ENCODE measurements at places on chromosomes 3 and 15.

DNA sequence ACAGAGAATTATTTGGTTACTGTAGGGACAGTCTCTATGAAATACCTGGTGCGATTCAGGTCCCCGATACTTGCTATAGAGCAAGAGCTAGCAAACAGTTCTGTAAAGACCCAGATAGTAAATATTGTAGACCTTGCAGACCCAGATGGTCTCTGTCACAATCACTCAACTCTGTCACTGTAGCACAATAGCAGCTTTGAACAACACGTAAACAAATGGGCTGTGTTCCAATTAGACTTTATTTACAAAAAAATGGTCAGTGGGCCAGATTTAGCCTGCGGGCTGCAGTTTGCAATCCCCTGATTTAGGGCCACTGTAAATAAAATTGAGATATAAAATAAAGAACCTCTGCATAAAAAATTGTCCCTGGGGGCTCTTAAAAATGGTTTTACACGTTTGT lies 127.7 kb downstream of the SV2B start:
- DNase-seq = no peak

- DNase-seq = peak; percentile 49
Observed at GRCh38 chr3:45553469-45553974, 41.0 kb upstream of the LIMD1 start.

GRCh38 chr15:25181293-25182097 lies 226.7 kb downstream of the SNRPN start:
- no peak for DNase-seq

DNA sequence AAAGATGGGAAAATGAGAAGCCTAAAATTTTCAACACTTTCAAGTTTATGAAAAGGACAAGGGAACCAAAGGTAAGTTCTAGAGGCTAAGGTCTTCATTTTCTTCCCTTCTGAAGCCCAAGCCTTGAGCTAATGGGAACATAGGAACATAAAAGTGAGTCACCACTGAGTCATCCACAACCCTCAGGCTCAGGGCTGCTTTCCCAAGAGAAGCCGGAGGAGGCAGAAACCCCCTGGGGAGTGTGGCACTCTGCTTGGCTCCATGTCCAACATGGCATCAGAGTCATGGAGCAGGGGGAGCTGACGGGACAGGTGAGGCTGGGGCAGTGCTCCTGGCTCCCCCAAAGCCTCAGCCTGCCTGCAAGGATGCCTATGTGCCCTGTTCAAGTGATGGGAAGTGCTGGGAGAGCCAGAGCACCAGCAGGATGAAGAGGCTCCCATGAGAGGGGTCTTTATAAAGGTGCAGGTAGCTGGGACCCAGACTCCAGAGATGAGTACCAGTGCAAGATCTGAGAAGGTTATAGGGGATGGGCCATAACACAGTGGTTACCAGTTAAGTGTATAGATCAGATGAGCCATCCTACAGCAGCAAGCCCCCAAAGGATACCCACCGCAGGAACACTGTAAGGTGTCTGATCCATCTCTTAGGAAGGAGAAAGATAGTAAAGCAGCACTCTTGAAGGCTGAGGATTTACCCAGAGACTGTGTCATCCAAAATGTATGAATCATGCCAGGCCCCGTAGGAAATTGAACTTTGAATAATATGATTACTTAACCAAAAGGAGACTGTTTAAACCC lies 31.8 kb upstream of the RYR3 start:
- DNase-seq = no peak

DNA sequence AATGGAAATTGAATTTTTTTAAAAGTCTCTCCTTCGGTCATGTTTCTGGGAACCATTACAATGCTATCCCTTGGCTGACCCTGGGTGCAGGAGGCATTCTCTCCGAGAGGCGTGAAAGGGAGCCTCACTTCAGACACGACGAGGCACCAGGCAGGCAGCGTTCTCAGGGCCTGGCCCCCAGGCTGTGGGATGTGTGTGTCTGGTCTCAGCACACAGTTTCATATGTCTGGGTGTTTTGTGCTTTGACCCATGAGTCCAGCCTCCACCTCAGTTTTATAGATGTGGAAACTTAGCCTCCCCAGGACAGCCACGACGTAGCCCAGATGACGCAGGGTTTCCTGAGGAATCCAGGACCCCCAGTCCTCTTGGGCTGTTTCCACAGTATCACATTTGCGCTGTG lies 34.0 kb downstream of the FGD5 start:
- no peak for DNase-seq

DNA sequence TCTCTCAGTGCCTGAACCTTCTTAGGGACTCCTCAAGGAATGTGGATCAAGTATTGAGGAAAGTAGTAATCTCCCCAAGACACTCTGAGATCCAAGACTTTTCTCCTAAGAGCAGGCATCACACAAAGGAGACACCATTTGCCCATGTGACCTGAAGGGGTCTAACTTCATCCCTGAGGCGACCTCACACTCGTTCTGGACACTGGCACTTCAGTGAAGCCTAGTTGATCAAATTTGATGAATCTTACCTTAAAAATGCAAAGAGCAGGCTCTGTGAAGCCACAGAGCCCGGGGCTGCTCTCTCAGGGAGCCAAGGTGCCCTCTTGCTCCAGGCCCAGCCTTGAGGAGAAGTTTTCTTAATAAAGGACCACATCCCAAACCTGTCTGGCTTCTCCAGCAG lies 64.3 kb downstream of the SCN11A start:
- DNase-seq = no peak

DNA sequence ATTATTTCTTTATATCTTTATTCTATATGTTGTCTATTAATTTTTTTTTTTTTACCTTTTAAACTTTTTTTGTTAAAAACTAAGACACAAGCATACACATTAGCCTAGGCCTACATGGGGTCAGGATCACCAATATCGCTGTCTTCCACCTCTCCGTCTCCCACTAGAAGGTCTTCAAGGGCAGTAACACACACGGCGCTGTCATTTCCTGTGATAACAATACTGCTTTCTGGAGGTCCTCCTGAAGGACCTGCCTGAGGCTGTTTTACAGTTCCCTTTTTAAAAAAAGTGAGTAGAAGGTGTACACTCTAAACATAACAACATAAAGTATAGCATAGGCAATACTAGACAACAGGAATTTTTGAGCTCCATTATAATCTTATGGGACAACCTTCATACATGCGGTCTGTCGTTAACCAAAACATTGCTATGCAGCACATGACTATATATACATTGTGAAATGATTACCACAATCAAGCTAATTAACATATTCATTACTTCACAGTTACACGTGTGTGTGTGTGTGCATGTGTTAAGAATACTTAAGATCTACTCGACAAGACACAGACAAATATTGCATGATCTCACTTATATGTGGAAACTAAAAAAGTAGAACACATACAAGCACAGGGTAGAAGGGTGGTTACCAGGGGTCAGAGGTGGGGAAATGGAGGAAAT lies 20.8 kb downstream of the RAB6B start:
- no peak for DNase-seq

DNA sequence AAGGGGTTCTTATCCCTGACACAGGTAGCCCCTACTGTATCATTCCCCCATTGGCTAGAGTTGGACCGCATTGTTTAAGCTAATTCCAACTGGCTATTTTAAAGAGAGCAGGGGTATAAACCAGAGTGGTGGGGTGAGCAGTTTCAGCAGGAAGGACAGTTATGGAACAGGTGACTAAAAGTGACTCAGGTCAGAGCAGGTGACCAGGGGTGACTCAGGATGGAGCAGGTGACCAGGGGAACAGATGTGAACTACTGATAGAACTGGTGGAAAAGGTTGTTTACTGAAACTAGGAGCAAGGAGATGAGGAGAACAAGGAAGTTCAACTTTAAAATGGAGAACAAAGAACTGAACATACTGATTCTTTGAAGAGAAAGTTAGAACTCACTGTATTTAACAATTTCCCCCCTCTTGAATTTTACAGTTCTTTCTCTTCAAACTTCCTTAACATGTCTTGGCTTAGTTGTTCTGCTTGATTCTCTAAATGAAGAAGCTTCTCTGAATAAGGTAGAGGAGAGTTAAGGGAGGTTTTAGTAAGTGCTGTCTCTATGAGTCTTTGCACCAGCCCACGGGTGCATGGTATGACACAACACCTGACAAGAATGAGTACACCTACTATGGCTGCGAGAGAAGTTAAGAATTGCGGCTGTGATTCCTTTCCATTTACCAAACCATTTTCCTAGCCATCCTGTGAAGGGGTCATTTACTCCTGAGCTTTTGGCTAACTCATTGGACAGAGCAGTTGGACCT lies 83.4 kb upstream of the WNT7A start:
- DNase-seq = no peak

DNA sequence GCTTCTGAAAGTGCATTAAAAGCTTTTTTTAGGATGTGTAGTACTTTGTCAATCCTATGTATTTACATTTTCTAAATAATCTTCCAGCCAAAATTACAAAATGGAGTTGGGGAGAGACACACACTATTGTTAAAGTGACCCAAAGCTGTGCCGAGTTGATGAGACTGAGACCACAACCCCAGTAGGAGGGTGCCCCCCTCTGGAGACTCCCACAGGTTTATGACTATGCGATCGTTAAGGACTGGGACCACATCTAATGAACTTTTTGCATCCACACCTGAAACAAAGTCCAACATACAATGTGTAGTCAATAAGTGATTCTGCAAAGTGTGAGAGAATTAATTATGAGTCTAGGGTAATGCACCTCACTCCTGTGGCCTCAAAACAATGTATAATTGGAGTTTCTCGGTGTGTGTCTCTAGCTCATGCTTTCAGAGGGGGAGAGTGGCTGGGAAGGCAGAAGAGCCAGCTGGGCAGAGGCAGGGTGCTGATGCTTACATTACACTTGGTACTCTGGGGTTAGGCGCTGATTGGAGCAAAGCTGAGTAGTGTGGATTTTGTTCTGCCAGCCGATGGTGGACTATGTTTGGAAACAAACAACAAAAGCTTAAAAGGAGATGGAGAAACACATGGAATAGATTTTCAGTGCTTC lies 102.8 kb downstream of the KCNH8 start:
- no peak for DNase-seq

DNA sequence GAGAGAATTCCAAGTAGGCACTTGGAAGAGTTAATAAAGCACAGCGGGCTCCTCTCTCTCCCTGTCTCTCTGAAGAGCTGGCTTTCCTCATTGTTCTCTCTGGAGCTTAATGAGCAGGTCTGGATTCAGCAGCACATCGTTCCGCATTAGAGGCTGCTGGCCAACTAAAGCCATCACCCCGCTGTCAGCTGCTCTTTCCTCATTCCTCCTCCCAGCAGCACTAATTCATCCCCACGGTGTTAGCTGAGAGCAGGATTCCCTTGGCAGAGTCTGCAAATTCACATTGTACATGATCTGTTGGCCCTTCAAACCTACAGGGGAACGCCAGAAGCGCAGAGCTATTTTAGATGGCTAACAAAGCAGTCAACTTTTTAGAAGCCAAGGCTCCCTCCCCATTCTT lies 44.2 kb downstream of the SGO1 start:
- no peak for DNase-seq

All from GM06990 (cell line).